Activated CD4-positive, alpha-beta T cell treated with anti-CD3 and anti-CD28 coated beads for 4 hours (primary cell): ENCODE measurements at places on chromosomes 7 and 10.
A peak's percentile ranks its signal among the peaks of the same experiment; 100 is the strongest.

DNA sequence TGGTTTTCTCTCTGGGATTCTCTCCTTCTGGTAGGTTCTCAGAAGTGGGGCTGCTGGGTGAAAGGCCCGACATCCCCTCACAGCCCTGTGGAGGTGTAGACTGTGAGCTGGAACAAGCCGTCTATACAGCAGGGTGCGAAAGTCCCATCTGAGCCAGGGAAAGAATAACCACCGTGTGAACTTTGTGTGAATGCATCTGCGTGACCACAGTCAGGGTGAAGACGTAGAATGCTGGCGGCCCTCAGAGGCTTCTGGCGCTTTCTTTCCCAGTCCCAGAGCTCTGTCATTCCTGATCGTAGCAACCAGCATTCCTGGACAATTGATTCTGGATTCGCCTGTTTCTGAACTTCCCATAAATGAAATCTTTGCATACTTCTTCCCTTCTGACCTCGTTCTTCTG lies 30.0 kb downstream of the ELFN1 start:
- no peak for DNase-seq

DNA sequence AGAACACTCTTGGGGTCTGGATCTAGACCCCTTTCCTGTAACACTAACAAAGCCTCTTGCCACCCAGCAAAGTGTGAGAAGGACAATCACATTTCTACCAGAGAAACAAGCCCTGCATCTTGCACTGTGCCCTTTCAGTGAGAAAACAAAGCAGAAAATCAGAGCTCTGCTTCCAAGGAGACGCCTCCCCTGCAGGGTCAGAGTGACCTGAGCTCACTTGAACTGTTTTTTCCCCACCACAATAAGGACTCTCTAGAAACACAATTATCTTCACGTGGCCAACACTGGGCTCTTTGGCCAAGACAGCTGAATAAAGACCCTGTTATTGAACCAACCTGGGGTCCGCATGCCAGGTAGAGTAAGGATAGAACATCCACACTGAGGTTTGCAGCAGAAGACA lies 30.1 kb upstream of the PRLHR start:
- no peak for DNase-seq

DNA sequence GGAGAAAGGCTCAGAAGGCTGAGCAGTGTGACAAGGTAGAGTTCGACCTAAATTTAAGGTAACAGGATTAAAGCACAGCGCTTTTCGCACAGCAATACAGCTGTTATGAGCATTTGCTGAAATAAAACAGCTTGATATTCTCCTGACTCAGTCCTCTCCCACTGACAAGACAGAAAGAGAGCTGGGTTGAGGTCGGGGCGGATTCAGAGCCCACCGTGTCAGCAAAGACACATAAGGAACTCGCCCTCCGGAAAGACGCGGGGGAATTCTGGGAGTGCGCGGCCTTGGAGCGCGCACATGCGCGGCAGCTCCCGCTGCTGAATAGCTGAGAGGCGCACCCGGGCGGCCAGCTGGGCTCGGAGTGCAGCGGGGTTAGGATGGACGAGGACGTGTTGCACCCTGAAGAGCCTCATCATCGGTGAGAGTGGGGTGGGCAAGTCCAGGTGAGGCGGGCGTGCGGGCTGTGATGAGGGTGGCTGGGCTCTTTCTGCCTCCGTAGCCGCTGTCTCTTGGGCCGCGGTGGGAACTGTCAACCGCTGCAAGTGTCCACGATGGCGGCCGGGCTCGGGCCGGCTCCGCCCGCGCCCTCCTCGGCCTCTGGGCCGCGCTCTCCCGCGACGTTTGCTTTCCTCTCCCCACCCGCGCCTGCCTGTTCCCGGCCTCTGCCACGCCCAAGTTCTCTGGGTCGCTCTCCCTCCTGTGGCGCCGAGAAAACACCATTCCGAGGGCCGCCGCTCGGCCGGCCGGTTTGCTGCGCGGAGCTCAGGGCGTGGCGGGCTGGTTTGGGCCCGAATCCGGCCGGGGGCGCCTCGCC lies 120.6 kb downstream of the LYZL1 start:
- DNase-seq = peak; percentile 24

GRCh38 chr10:104256335-104256961 lies 1.8 kb downstream of the GSTO1 start:
- no peak for DNase-seq

DNA sequence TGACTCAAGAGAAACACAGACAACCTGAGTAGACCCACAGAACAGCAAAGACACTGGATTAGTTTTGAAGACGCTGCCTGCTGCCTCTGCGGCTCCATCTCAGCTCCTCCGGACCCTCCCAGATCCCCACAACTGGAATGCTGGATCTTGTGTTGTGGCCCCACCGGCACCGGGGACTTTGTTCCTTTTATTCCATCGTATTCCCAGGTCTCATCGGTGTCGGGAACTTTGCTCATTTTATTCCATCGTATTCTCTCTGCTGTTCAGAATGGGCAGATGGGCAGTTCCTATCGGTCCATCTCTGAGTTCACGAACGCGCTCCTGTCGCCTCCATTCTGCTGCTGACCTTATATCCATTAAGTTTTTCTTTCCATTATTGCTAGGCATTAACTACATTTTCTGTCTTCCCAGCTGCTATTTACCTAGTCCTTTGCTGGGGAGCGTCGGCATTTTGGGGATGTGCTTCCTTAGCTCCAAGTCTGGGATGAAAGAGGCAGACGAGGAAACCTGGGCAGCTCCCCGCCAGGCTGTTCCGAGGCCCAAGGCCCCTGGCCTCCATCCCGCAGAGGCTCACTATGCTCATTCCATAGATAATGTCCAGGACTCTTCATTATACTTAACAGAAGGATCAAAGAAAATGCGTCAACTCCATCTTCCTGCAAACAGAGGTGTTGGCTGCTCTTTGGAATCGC lies 192.4 kb downstream of the MAD1L1 start:
- DNase-seq = no peak

DNA sequence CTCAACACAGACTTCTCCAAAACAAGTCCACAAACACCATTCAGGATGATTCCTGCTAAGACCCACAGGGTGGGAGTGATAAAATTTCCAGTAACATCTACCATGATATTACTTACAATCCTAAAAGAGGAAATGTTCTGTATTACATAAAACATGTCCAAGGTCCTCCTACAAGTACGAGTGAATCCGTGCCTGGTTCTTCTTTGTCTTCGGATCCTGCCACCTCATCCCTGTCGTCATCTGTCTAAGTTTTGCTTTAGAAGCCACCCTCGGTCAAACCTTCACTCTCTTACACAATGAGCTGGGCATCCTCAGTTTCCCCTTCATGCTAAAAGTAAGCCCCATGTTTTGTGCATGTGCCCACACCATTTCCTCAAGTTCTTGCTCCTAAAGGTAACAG lies 279.0 kb downstream of the KCNMA1 start:
- DNase-seq = no peak

- no peak for DNase-seq
Observed at GRCh38 chr10:129790715-129791446, 173.2 kb downstream of the EBF3 start.

DNA sequence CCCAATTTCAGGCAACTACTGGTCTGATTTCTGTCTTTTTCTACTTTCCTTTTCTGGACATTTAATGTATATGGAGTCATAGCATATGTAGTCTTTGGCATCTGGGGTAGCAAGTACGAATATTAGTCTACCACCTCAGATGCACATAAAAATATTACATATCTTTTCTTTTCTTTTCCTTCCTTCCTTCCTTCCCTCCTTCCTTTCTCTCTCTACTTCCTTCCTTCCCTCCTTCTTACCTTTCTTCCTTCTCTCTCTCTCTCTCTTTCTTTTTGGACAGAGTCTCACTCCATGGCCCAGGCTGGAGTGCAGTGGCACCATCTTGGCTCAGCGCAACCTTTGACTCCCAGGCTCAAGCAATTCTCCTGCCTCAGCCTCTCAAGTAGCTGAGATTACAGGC lies 4.0 kb upstream of the OPTN start:
- DNase-seq = no peak

GRCh38 chr7:116511552-116512519 lies 12.3 kb downstream of the CAV2 start:
- DNase-seq = no peak

DNA sequence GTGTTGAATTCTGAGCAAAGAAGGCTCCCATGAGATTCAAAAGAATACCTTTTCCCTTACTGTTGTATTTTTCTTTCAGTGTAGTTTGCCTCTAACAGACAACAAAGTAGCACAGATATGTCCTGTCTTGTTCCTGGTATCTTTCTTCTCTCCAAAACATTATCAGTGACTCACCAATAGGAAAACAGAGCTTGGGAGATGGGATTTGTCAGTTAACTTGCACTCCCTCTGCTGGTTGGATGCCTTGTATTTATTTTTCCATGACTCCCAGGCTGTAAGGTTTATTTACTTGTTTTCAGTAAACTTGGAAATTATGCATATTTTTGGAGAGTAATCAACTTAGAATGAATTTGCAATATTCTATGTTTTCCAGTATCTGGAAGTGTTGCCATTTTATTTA lies 129.7 kb downstream of the SAMD9 start:
- DNase-seq = no peak

DNA sequence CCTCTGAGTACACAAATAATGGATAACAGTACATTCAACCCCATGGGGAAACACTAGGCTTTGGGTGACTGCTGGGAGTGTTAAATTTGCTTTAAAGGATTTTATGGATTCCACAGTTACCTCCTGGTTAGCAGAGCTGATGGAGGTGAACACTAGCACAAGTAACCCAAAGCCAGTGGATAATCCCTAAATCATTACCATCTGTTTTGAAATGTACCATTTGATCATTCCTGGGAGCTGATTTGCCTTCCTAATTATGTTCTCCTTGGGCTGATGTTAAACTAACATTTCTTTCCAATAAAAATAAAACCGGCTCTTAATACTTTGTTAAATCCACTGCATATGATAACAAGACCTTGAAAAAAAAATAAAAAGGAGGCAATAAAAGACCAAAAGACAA lies 493.9 kb downstream of the PLXNA4 start:
- no peak for DNase-seq

GRCh38 chr10:22649390-22649841 lies 65.0 kb downstream of the PIP4K2A start:
- peak; percentile 46 for DNase-seq

DNA sequence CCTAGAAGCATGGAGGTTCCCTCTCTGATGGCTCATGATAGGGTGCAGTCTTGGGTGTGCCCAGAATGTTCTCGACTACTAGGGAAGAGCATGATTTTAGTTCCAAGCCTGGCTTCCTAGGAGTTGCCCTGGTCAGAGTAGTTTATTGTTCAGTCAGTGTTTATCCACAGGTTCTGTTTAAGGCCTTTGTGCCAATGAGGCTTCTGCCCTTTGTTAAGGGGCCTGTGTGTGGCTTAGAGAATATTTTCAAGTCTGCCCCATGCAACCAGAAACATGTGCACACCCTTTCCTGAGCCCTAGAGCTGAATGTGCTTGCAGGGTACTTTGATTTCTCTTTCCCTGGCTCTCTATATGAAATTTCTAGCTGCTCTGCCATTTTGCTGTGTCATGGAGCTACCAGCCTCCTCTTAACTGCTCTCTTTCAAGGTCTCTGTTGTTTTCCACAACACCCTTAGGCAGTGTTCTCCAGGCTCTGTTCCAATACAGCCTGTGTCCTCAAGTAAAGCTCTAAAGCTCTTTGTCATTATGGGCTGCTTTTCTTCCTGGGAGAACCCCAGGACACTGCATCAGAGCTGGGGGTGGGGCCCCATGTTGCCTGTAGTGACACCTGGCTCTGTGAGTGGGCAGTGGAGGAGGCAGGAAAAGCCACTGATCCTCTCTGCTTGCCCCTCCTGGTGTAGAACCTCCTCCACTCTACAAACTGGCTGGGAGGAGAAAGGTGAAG lies 34.1 kb upstream of the TSPAN33 start:
- no peak for DNase-seq

- DNase-seq = no peak
Observed at GRCh38 chr7:141920281-141920680, 4.1 kb downstream of the OR9A4 start.

DNA sequence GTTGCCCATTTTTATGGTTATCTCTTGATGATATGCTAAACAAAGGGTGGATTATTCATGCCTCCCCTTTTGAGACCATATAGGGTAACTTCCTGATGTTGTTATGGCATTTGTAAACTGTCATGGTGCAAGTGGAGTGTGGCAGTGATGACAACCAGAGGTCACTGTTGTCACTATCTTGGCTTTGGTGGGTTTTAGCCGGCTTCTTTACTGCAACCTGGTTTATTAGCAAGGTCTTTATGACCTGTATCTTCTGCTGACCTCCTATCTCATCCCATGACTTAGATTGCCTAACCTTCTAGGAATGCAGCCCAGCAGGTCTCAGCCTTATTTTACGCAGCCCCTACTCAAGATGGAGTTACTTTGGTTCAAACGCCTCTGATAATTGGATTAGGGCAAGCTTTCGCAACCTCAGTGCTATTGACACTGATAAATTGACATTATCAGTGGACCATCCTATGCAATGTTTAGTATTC lies 36.9 kb downstream of the BAG3 start:
- no peak for DNase-seq
